Fibroblast of skin of left biceps (primary cell): ENCODE measurements at places on chromosomes 7 and 10.

- DNase-seq, result no peak
Observed at GRCh38 chr7:143426479-143427142, 16.6 kb upstream of the TAS2R60 start.

DNA sequence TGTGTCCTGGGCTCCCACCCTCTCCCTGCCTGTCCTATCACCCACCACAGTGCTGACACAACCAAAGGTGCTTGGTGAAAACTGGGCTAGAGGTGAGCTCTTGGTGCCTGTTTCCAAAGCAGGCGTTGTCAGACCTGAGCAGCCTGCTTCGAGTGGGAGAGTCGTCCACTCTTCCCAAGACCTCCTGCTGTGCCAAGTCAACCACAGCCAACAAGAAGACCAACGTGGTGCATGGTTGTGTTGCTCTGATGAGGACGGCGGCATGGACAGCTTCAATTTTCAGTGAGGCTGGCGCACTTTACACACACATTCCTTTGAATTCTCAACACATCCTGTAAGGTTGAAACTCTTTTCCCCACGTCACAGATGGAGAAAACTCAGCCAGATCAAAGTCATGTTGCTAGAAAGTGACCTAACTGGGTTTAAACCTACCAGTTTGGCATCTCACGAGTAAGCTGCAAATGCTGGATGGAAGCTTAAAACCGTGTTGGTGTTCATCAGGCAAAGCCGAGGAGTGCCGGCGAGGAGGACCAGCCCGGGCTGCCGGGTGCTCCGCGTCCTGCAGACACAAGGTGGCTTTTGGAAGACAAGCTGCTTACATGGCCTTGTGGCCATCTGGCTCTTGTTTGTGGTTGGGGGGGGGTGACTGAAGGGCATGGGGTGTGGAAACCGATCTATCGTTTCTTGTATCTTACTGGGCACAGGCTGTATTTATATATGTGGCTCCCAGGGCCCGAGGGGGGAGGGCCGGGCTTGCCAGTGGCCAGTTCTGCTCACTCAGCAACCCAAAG is 39.3 kb downstream of the INSIG1 start:
- DNase-seq, result no peak

DNA sequence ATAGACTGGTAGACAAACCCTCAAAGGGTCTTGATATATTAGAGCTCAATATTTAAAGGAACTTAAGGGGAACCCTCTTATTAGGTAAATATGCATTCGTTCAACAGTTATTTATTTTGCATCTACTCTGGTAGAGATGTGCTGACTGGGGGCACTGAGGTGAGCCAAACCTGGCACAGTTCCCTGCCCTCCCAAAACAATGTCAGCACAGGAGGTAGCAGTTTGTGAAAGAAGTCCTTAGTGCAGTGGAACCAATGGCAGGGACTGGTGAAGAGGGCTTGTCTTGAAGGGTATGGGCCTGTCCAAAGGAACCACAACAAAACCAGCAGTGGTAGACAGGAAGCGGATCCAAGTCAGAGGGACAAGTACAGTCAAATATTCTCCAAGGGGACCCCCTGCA is 32.6 kb upstream of the GPAM start:
- no peak for DNase-seq

DNA sequence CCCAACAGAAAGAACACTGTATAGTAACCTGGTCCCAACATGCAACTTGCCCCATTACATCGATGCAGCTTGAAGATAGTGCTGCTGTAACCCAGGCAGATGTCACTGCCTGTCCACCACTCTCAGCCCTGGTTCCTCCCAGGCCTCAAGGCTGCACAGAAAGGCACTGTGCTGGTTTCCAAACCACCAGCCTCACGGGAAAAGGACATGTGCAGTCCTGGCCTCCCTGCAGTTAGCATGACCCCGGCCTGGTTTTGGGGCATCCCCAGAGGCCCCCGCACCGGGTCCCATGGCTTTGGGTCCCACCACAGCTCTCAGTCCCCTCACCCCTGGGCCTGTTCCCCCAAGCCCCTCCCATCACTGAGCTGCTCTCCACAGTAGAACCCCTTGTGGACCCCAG is 214.5 kb downstream of the TNS3 start:
- no peak for DNase-seq

DNA sequence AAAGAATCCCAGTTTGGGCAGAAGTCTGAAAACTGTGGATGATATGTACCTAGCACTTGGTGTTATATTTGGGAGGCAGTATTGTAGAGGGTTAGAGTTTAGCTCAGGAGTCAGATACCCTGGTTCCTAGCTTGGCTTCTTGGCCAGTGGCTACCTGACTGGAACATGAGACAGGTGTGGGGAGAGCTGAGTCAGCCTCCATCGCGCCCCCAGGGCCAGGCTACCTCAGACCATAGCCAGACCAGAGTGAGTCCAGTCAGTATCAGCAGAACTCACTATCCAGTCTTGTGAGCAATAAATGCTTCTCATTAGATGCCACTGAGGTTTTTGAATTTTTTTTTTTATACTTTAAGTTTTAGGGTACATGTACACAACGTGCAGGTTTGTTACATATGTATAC is 26.0 kb downstream of the CYP3A5 start:
- DNase-seq, result no peak

GRCh38 chr7:91691865-91692264 is 188.6 kb downstream of the MTERF1 start:
- DNase-seq, result no peak

DNA sequence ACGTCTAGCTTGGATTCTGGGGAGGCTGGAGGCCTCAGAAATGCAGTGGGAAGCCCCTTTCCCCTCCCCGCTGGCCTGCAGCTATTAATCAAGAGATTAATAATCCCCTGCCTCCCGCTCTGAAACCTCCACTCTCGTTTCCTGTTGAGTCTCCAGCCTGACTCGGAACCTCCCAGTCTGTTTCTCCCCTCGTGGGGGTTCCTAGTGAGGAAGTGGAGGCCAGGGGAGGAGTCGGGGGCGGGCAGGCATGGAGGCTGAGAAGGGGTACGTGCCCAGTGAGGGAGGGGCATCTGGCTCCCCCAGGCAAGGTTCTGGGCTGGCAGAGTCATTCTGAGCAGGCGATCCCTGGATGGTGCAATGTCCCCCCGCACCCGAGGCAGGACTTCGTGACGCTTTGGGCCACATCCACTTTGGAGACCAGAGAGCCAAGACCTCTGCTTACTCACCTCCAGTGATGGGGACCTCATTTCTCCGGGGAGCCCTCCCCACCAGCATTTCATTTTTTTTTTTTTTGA is 73.6 kb downstream of the COL26A1 start:
- DNase-seq, result no peak

DNA sequence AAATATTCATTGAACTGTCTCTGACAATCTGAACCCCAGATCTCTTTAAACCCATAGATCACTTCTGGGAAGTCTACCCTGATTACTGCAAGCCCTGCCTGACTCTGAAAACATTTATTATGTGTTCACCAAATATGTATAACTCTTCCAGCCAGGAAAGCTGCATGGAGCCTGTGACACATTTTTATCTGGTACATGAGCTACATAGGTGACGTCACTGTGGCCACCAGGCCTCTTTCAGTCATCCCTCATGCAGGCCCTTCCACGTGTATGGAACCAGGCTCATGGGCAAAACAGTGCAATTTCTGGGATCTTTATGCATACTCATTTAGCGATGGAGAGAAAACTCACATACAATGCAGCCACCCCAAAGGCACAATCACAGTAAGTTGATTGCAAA is 133.9 kb upstream of the NUPR2 start:
- no peak for DNase-seq

GRCh38 chr7:129769400-129769774 is 157.9 kb downstream of the NRF1 start:
- no peak for DNase-seq

DNA sequence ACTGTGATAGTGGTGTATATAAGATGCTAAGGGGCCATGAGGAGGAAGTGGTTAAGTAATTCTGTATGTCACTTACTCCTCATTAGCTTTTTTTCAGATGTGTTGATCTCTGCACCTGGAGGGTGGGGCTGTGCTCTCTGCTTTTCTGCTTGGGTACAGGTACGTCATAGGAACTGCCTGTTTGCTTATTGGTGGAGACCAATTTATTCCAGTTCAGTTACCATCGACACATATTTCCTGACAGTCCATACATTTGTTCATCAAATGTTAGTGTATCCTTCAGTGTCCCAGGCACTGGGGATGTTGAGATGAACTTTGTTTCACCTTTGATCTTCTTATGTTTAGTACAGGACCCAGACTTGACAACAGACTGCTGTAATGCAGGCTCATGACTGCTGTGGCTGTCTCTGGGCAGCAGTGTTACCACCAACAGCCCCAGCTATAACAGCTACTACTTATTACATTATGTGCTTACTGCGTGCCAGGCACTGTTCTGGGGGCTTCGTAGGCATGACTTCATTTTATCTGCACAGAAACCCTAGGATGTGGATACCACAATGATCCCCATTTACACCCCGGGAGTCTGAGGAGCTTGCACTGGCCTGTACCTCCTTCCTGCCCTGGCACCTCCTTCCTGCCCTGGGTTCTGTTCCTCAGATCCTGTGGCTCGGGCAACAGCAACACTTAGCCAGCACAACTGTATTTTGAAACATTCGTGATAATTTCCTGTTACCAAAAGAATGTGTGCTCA is 87.4 kb downstream of the BUB3 start:
- no peak for DNase-seq

DNA sequence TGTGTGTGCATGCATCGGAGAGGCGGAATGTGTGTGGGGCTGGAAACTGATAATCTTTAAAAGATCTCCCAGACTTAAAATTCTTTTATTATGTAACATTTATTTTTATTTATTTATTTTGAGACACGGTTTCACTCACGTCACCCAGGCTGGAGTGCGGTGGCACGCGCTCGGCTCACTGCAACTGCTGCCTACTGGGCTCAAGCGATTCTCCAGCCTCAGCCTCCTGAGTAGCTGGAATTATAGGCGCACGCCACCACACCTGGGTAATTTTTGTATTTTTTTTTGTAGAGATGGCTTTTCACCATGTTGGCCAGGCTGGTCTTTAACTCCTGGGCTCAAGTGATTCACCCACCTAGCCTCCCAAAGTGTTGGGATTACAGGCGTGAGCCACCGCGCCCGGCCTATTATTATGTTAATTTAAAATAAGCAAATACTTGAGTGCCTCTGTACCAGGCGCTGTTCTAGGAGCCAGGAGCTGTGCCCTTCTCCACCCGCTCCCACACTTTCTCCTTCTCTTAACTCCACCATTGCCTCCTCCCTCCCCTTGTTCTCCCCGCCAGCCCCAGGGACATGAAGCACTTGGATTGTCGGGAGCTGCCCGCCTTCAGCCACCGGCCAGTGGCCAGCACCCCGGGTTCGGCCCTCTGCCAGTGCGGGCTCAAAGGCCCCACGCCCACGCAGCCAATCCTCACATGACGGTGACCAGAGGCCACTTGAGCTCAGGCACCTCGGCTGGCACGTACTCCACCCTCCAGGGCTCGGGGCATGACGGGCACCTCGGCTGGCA is 163.6 kb downstream of the DNAJB6 start:
- DNase-seq, result no peak

- no peak for DNase-seq
Observed at GRCh38 chr7:23200331-23200730, 18.5 kb downstream of the NUP42 start.

DNA sequence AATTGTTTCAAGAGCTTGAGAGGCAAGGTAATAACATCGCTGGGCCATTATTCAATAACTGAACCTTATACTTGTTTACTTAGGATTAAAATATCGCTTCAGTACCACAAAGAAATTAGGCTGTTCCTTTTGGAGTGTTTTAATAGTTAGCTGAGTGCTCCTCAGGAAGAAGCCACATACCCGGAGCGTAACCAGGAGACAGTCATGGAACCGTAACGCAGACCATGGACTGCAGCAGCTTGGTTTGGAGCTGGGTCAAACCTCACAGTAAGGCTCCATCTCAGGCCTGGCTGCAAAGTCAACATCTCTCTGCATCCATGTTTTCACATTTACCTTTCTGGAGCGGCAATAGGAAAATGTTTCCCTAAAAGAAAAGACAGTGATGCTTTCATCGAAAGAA is 599.0 kb downstream of the TNS3 start:
- no peak for DNase-seq

DNA sequence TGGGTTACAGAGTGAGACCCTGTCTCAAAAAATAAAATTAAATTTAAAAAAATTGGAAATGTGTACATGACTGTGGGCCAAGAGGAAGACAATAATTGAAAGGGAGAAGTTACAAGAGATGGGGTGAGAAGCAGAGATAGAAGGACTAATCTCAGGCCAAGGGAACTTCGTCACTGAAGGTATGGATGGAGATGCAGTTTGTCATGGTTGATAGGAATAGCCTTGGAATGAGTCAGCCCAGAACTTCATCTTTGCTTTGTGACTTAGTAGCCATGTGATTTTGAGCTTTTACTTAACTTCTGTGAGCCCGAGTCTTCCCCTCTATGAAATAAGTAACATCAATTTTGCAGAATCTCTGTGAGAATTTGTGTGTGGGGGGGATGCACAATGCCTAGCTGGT is 6.5 kb upstream of the PODXL start:
- no peak for DNase-seq

DNA sequence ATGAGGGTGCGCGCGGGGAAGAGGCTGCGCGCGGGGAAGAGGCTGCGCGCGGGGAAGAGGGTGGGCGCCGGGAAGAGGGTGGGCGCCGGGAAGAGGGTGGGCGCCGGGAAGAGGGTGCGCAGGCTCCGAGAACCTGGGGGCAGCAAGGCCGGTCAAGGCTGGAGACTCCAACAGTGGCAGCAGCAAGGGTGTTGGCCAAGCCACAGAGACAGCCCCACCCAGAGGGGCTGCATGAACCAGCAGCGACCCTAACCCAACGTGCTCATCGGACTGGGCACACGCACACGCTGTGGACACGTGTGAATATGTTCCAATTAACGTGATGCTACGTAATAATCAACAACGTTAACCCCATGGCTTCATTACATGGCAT is 48.8 kb downstream of the DIP2C start:
- DNase-seq, result no peak

- no peak for DNase-seq
Observed at GRCh38 chr7:37642028-37642540, 41.5 kb upstream of the GPR141 start.

GRCh38 chr10:132653721-132654120 is 116.1 kb downstream of the INPP5A start:
- DNase-seq, result no peak

GRCh38 chr10:57785068-57785467 is 482.6 kb downstream of the IPMK start:
- DNase-seq, result no peak

DNA sequence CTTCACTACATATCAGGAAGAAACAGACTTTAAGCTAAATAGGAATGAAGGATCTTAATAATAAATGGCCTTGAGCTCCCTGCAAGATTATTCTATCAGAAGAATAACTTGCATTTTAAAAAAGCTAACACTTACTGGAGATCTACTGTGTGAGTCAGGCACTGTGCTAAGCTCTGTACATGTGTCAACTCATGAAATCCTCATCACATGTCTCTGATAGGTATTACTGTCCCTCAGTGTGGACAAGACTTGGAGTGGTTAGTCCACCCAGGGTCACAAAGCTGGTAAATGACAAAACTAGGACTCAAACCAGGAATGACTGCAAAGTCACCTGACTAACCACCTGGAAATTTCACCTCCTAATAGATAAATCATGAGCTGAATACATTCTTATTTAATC is 57.1 kb upstream of the KCTD7 start:
- DNase-seq, result no peak
